Activated CD4-positive, alpha-beta T cell treated with anti-CD3 and anti-CD28 coated beads, Interleukin-2, amount 50 U/mL, for 16 hours (primary cell): ENCODE measurements at places on chromosomes 6 and 20.

- DNase-seq = no peak
Measured at GRCh38 chr6:147595961-147596360, 87.5 kb downstream of the SAMD5 start.

- no peak for DNase-seq
Measured at GRCh38 chr6:2677080-2677593, 73.6 kb downstream of the MYLK4 start.

DNA sequence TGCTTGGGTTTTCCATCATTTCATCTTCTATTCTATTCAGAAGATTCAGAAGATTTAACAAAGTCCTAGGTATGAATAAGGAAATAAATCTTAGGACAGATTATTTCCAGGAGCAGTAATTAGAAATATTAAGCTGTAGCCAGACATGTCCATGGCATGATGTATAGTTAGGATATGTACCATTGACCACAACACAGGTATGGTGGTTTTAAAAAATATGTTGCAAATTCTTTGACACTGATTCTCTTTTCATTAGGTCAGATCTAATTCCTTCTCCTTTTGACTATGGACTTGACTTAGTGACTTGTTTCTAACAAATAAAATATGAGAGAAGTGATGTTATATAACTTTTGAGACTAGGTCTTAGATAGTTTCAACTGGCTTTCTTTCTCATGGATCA, 23.5 kb upstream of the PDE7B start:
- DNase-seq = no peak

DNA sequence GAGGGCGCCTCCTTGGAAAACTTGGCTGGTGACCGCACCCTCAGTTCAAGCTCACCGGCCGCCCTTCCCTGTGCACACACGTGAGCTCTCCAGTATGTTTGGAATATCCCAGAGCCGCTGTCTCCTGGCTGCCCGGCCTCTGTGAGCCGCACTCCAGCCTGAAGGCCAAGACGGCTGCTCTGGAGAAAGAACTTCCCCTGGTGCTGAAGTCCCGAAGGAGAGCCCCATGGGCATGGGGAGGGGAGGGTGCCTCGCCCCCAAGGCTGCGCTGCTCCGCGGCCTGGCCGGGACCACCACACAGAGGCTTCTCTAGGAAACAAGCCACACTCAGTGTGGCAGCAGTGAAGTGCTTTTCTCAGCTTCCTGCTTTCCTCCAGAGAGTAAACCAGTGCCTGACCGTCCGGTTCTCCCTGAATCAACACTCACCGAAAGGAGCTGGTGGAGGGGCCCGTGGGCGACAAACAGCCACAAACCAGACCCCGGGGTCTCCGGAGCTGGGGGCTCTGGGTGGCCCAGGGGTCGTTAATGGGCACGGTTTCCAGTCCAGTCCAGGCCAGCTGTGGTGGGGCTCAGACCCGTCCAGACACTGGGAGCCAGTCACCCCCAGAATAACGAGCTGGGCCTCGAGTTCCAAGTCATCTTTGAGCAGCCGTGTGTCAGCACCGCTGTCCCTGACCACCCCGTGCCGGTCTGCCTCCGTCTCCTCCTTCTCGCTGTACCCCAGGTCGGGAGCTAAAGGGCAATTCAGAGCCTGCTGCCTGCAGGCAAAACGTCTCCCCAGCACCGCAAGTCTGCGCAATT, 87.4 kb upstream of the BHLHE23 start:
- no peak for DNase-seq

GRCh38 chr20:9617940-9618339, 103.5 kb downstream of the LAMP5 start:
- DNase-seq = no peak
